Femur (tissue), 1 donor: ENCODE measurements at places on chromosomes 3 and 15.
A peak's percentile ranks its signal among the peaks of the same experiment; 100 is the strongest.

DNA sequence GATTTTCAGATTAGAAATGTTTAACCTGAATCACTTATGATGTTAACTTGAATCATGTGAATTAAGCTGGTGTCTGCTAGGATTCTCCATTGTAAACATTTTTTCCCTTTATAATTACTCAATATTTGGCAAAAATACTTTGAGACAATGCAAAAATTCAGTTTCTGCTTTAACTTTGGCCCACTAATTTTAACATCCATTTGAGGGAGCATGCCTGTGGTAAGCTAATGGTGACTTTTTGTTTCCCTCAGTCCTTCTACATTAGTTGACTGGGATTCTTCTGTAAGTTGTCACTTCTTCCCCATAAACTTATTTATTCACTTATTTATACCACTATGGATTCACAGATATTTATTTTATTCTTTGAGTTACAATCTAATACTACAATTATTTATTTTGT is 59.3 kb downstream of the PIK3R4 start:
- no peak for DNase-seq

DNA sequence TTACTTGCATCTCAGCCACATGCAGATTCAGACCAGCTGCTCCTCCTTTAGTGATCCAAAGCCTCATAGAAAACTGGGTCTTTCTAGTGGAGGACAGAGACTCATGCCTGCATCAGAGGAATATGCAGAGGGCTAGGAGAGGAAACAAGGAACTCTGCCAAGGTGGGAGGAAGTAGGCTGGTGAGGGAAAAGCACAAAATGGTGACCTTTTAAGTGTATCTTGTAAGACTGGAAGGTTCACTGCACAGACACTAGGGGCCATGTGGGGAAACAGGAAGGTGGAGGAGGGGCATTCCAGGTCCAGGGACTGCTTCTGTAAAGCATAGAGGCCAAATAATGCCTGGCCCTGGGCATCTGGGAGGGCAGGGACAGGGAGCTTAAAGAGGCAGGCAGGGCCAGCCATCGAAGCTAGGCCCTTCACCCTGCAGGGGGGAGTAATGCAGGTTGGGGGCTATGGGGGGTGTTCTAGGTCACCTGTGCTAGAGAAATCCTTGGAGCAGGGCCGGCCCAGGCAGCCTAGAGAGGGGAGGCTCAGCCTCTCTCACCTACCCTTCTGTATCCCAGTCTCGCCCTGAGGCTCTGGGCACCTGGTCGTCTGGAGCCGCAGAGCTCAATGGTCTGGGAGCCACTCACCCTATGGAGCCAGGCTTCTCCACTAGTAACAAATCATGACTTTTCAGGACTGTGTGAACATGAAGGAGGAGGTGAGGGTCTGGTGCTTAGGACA is 117.7 kb downstream of the DNAJB8 start:
- DNase-seq = no peak

GRCh38 chr3:100577382-100578008 is 31.9 kb upstream of the ADGRG7 start:
- DNase-seq = no peak

DNA sequence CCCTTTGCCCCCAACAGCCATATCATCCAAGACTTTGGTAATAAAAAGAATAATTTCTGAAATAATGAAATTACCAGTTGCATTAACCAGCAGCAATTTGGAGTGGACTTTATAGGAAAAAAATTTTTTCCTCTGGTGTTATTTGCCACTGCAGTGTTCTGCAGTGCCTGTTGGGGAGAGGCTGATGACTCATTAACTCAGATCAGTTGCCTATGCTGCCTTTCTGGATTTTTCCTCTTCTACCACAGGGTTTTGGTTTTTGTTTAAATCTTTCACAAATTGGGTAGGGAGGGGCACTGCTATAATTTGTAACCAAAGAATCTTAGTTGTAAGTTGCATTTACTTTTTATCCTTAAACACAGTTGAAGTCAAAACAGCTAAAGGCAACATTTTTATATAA is 22.7 kb downstream of the ATP6V1A start:
- no peak for DNase-seq

GRCh38 chr3:182682263-182683241 is 110.8 kb upstream of the ATP11B start:
- peak; percentile 68 for DNase-seq

GRCh38 chr15:63597821-63598220 is 634 bp downstream of the FBXL22 start:
- DNase-seq = no peak

DNA sequence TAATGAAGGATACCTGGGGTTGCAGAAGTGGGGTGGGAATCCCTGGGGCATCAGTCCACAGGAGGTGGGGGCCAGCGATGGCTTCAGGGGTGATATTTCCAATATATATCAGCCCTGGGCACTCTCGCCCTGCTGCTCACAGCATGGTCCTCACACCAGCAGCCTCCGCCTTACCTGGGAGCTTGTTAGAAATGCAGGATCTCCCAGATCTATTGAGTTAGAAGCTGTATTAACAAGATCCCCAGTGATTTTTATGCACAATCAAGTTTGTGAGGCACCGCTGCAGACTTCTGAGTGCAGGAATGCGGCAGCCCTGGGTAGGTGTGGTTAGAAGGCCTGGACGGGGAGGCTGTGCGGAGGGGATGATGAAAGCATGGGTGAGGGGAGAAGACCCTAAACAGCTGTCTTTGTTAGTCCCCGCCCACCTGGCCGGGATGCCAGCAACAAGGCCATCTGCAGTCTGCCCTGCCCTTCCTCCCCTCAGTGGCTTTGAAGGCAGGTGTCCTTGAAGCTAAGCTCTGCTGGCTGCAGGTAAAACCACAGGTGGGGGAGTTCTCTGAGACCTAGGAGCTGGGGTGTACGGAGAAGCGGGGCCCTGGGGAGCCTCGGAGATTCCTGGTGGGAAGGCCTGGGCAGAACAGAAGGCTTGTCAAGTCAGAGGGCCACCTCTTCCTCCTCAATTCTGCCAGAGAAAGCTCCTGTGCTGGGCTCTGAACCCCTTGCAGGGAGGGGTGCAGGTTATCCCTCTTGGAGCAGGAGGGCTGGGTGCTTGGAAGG is 11.4 kb downstream of the FAM107A start:
- no peak for DNase-seq

DNA sequence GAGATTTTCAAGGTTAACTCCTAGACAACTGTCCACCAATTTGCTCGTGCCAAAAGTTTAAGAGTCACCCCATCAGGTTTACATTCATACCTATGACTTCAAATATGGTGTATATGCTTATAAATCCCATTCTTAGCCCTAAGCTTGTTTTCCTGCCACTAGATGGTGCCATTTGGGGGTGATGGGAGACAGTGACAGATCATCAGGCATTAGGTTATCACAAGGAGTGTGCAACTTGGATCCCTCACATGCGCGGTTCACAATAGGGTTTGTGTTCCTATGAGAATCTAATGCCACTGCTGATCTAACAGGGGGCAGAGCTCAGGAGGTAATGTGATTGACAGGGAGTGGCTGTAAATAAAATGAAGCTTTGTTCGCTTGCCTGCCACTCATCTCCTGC is 182.7 kb downstream of the CNTN6 start:
- no peak for DNase-seq

GRCh38 chr3:114929971-114930732 is 216.9 kb downstream of the ZBTB20 start:
- no peak for DNase-seq

DNA sequence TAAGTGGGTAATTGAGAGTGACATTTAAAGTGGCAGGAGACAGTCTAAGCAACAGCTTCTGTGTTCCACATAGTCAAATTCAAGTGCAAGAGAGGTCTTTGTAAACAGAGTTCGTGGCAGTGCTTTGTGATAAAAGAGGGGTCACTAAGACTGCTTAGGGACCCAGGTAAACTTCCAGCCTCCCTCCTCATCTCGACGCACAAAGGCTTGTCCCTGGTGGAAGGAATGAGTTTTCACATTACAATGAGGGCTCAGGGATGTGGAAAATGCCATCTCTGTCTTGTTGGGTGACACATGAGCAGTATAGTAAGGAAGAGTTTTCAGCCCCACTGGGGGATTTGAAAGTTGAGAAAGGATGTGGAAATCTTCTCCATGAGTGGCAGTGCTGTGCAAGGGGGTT is 7.3 kb downstream of the GMNC start:
- no peak for DNase-seq

DNA sequence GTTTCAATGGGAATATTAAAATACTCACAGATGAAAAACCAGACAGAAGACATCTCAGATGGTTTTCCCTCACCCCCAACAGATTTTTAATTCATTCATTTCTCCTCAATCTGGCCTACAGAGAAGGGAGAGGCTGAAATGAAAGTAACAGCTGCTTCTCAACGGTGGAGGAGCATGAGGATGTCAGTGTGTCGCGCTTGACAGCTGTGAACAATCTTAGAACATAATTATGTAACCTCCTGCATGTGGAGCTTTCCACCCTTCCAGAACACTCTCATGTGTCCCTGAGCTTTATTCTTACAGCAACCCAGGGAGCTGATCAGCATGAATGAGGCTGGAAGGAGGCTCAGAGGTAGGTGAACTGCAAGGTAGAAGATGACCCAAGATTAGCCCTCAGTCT is 52.7 kb downstream of the MB21D2 start:
- DNase-seq = no peak

DNA sequence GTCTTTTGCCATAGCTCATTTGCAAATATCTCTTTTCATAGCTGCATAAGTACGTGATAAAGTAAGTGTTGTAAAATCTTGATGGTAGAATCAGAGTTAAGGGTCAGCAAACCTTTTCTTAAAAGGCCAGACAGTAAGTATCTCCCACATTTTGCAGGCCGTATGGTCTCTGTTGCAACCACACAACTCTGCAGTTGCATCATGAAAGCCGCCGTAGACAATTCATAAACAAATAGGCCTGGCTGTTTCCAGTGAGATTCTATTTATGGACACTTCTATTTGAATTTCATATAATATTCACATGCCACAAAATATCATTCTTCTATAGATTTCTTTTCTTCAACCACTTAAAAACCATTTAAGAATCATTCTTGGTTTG is 248.5 kb downstream of the TLE3 start:
- no peak for DNase-seq

- no peak for DNase-seq
These were observed 107.7 kb downstream of the MYO5A start for GRCh38 chr15:52421029-52421428.
